Uterus (tissue), 4 donors: ENCODE measurements at places on chromosomes 2 and 18. TPM values are rescaled to one million over a fixed set of nuclear protein-coding genes. Genes with fewer than 3 reads are reported as not detected.

Gene KRTCAP3
- 8.8 TPM for total RNA-seq

Gene EVX2
- total RNA-seq, result not detected

Gene TRIM43
- total RNA-seq, result 0.48 TPM

Gene DCDC2C
- total RNA-seq, result not detected

Gene ST8SIA3
- total RNA-seq, result 0.07 TPM

Gene RFTN2
- 26.7 TPM for total RNA-seq

Gene LGALSL
- total RNA-seq, result 30.0 TPM

Gene CGREF1
- total RNA-seq, result 22.9 TPM

Gene GAL3ST2
- 0.29 TPM for total RNA-seq

DNA sequence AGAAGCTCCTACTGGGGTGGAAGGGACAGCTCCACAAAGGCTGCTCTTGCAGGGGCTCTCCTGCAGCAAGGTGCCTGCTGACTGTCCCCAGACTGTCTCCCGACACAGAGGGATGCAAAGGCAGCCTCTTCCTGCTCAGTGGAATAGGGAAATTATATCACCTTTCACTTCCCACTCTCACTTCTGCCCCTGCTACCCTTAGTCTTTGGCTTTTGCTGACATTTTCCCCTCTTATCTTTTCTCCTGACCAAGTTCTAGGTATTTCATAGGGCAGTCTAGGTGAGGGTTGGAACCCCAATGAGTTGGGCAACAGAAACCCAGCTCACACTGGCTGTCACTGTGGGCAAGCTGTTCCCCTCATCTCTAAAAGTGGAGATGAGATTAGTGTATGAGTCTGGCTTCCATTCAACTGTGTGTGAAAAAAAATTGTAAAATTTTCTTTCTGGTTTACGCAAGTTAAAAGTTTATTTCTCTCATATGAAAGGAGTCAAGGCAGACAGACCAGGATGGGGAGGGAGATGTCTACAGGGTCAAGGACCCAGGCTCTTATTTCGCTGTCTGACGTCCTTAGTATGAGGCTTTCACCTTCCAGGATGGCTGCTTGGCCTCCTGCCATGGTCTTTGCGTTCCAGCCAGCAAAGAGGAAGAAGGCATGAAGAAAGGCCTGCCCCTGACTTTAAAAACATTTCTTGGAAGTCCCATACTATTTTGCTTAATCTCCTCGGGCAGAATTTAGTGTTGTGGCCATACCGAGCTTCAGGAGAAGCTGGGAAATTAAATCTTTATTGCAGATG lies 7.5 kb upstream of the MOCOS start:
- DNase-seq, result peak; percentile 84

DNA sequence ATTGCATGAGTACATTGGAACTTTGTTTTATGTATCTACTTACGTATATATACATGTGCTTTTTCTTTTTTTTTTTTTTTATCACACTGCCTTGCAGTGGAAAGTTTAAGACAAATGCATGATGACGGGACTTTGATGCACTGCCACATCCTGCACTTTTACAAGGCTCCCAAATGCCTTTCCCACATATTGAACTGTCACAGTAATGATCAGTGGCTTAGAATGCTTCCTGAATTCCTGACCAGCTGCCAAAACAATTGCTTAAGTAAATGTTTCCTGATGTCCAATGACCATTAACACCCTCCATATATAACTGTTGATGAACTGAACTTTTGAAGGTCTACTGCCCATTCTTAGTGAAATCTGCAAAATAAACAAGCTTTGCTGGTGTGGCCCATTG lies 60.2 kb downstream of the LYPD6B start:
- DNase-seq, result no peak

DNA sequence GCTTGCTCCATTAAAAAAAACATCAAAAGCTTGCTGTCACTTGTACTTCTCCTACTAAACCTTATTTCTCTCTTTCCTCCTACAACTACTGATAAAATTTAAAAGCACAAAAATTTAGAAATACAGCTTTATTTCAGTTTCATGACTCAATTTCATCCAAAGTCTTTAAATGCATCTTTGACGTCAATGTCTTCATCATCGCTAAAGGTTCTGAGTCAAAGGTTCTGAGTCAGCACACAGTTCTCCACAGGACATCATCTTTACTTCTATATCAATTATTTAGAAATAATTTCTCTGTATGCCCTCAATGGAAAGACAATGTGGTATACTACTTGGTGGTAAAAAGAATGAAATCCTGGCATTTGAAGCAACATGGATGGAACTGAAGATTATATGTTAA lies 163.9 kb upstream of the DNMT3A start:
- no peak for DNase-seq

DNA sequence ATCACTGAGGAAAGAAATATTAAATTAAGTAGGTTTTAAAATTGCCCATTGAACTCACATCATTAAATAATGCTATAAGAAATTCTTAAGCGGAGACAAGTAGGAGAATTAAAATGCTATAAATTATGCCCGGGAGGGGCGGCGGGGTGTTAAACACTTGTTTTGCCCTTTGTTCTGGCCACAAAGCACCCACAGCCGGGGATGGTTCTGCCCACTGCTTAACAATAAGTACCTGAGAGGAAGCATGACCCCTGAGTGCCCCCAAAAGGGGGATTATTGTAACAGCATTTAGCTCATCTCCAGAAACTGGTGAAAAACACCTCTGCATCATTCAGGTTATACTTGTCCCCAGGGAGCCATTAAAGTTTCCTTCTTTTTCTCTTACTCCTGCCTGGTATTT lies 332.7 kb upstream of the POU3F3 start:
- DNase-seq, result no peak

DNA sequence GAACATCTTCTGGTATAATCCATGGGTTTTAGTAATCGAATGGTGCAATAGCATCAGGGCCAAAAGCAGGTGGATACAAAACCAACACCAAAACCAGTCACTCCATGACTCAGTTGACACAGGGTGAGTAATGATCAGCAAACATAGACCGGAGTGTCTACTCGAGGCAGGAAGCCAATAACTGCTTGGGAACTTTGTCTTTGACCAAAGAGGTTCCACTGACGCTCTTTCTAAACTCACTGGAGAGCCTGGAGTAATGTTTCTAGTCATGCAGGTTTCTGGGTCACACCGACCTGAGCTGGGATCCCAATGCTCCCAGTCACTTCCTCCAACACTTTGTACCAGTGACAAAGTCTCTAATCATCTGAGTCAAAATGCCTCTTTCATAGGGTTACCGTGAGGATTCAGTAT lies 30.9 kb downstream of the MREG start:
- DNase-seq, result no peak

GRCh38 chr2:235554936-235555335 lies 61.1 kb downstream of the AGAP1 start:
- no peak for DNase-seq

DNA sequence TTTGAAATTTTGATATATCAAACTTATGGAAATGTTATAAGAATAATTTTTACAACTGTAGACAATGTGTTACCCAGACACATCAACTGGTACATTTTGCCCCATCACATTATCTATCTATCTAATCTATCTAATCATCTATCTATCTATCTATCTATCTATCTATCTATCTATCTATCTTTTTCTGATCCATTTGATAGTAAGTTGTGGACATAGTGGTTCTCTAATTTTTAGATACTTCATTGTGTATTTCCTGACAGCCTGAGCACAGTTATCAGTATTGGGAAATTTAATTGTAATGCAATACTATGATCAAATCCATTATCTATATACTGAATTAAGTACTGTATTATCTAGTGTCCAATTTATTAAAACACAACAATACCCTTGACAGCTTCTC lies 42.0 kb upstream of the TMEM18 start:
- no peak for DNase-seq

- no peak for DNase-seq
Measured at GRCh38 chr2:28028025-28028424, 137.5 kb downstream of the BABAM2 start.

GRCh38 chr2:135030826-135031225 lies 16.4 kb downstream of the MAP3K19 start:
- DNase-seq, result no peak

DNA sequence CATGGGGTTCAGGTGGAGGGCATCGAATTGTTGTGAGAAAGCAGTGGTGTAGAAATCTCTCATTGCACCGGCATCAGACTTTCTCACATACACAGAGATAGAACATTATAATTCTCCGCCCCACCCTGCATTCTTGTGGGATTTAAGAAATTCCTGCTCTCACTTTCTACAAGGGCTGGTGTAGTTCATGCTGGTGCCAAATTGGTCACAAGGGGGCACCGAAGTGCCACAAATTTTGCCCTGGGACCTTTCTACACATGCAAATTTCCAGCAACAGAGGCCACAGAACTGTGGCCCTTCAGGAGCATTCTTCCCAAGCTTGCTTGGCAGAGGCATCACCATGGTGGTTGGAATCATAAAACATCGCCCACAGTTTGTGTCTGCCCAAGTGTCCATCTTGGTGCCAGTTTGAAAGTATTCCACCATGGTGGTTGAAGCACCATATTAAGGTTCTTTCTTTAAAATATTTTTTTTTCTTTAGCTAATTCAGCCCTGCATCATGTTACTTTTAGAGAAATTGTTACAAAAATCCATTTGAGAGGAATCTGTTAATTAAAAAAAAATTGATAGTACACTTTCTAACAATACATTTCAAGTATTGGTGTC lies 521.2 kb upstream of the FANCL start:
- peak; percentile 16 for DNase-seq

GRCh38 chr2:63186331-63186730 lies 135.7 kb downstream of the OTX1 start:
- no peak for DNase-seq

- DNase-seq, result no peak
Measured at GRCh38 chr18:32803568-32803967, 30.7 kb upstream of the KLHL14 start.

DNA sequence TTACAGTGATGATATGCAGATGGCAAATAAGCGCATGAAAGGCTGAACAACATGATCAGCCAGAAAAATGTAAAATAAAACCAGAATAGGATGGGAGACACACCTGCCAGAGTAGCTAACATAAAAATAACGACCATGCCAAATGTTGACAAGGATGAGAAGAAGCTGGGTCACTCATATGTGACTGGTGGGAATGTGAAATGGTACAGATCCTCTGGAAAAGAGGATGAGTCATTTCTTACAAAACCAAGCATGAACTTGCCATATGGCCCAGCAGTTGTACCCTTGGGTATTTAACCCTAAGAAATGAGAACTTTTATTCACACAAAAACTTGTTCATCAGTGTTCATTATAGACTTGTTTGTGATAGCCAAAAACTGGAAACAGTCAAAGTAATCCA lies 143.8 kb downstream of the SH3BP4 start:
- no peak for DNase-seq

GRCh38 chr18:78543201-78543725 lies 436.4 kb upstream of the SALL3 start:
- no peak for DNase-seq

DNA sequence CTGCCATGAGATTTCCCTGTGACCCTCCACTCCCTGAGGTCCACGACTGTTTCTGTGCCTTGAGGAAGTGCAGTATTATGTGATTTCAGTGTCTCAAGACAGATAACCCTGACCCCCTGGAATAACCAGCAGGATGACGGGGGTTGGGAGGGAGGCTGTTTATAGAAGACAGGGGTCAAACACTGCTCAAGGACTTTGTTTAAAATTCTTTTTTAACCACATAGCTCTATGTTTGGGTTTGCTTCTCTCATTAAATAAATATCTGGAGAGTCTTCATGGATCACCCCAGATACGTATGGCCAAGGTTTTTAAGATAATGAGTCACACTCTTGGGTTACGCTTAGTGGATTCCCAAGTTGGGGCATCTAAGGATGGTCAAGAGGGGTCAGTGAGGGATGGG lies 523.8 kb upstream of the TNP1 start:
- DNase-seq, result no peak

DNA sequence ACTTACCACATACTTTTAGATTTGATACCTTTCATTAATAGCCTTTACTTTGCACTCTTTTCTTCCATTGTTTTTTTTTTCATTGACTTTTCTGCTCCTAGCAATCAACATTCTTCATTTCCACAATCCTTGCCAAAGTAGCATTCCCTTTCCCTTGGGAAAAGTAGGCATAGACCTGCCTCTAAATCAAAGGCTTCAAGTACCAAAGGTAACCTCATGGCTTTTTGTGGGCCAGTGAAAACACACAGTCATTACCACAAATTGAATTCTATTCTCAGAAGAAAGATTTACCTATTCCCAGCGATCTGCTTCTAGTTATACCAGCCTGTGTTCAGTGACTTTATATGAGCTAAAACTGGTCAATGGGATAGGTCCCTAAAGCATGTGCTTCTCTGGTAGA lies 109.2 kb downstream of the SOCS6 start:
- no peak for DNase-seq

DNA sequence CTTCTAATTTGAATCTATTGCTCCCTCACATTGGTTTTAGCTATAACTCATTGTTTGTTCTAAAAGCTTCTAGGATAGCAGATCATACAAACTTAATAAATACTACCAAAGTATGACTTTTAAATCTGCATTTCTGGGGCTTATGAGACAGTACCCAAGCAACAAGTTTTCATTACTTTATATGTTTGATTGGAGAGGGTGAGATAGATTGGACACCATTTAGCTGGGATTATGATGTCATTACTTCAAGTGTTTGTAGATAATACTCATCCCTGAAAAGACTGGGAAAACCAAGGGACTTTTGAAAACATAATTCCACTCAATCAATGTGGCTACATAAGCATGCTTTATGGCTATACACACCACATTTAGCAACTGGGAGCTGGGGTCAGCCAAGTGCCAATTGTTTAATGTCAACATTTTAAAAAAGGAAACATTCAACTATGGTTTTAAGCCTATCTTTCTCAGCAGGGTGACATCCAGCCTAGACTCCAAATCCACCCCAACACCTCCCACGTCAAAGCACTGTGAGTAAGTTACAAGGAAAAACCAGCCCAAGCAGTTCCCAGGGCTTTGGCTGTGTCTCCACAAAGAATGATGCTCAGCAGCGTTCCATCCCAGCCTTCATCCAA lies 119.9 kb downstream of the ETAA1 start:
- DNase-seq, result peak; percentile 22

DNA sequence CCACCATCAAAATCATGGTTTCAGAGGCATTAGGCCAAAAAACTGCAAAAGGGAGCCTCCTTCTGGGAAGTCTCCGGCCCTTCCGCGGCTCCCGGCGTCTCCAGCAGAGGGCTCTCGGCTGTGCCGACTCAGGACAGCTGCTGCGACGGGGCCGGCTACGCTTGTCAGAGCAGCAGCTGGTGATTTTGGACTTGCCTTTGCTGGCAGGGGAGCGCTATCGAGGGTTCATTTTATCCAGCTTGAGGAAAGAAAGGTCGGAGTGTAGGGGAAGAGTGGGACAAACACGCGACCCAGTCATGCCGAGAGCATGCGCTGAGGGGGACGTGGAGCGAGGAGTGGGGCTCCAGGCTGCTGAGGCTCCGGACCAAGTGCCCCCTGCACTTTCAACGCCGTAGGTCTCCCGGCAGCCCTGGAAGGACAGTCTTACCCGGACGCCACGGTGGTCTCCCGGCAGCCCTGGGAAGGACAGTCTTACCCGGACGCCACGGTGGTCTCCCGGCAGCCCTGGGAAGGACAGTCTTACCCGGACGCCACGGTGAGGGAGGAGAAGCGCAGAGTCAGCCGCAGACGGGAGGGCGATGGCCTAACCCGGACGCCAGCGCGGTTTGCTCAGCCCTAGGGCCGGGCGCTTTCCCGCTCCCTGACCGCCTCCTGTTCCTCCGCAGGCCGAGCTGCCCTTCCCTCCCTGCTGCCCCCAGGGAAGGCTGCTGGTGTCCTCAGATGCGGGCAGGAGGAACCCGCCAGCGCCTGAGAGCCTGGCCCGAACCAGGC lies 21.7 kb downstream of the DDX18 start:
- DNase-seq, result peak; percentile 66

- DNase-seq, result peak; percentile 51
Measured at GRCh38 chr18:3248062-3248657, 559 bp downstream of the MYL12A start.

GRCh38 chr2:158889135-158889853 lies 79.1 kb upstream of the TANC1 start:
- no peak for DNase-seq

- no peak for DNase-seq
Measured at GRCh38 chr2:32064021-32064601, 755 bp downstream of the SPAST start.
